ENCODE measurements at places on chromosomes 2 and 18.

GRCh38 chr18:63297687-63298399 lies 21.7 kb downstream of the BCL2 start:
- DNase-seq: no peak

GRCh38 chr2:205815673-205816072 lies 133.4 kb downstream of the NRP2 start:
- no peak for DNase-seq

- no peak for DNase-seq
Measured at GRCh38 chr2:219362524-219363164, 25.1 kb downstream of the DNPEP start.

- DNase-seq: no peak
Measured at GRCh38 chr2:24402242-24403097, 42.1 kb upstream of the ITSN2 start.

DNA sequence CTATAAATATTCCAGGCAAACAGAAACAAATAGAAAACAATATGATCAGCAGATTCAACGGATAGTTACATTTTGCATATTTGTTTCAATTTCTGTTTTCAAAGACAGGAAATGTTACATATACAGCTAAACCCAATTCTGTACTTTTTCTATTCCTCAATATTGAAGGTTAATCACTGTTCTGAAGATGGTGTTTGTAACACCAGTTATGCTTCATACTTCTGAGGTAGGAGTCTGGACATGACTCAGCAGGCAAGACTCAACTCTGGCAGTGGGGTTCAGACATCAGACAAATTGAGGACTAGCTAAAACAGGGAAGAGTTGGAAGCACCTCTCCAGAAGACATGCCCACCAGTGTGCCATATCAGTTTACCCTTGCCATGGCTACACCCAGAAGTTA lies 16.6 kb downstream of the SERPINB13 start:
- no peak for DNase-seq

GRCh38 chr2:136381722-136382633 lies 264.0 kb upstream of the CXCR4 start:
- no peak for DNase-seq

DNA sequence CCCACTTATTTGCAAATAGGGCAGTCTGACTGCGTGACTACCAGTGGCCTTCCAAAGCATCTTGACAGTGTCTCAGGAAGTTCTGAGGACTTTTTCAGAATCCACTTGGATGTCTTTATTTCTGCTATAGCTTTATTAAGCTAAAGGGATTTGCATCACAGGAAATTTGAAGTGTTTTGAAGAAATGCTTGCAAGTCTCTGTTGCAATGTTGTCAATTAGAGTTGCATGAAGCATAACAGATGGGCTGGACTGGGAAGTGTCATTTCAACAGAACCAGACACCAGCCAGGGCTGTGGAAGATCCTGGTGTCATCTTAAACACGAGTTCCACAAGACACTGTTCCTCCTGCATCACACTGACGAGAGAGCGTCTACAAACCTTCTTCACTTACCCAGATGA lies 224.5 kb downstream of the EN1 start:
- no peak for DNase-seq

GRCh38 chr2:223954401-223954800 lies 2.9 kb upstream of the MRPL44 start:
- DNase-seq: no peak

DNA sequence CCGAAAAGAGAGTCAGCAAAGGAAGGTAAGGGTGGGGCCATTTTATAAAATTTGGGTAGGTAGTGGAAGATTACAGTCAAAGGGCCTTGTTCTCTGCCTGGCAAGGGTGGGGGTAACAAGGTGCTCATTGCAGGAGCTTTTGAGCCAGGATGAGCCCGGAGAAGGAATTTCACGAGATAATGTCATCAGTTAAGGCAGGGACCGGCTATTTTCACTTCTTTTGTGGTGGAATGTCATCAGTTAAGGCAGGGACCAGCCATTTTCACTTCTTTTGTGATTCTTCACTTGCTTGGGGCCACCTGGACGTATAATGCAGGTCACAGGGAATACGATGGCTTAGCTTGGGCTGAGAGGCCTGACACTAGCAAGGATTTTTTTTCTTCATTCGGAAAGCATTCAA lies 58.1 kb downstream of the CYP1B1 start:
- DNase-seq: no peak

GRCh38 chr2:71730785-71731383 lies 277.5 kb downstream of the DYSF start:
- DNase-seq: no peak

DNA sequence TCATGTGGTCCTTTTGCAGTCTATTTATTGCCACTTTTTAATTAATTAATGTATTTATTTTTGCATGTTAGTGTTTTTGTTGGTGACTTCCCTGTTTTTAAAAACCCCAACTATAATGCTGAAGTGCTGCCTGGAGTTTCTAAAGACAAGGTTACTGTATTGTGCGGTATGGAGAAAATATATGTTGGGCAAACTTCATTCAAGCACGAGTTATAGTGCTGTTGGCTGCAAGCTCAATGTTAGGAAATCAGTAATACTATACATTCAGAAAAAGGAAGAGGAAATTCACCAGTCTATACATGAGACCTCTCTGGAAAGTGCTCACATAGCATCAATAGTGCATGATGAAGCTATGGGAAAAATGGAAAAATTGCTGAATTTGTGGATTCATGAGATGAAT lies 15.4 kb upstream of the RBMS1 start:
- DNase-seq: no peak

GRCh38 chr18:44803019-44803650 lies 122.4 kb downstream of the SETBP1 start:
- no peak for DNase-seq

DNA sequence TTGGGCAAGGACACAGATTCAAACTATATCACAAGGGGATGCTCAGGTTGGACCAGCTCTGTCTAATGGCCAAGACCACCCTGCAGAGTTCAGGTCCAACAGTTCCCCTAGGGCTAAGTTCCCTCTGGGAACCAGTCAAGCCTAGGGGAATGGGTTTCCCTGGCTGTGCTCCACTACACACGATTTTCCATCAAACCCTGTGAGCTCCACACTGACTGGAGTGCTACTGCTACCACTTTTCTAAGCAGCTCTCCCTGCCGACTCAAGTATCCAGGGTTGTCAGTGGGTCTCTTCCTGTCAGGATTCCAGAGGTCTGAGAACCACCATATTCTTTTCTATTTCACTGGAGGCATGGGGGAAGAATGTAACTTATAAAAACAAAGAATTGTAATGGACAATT lies 280.4 kb upstream of the COL3A1 start:
- no peak for DNase-seq

DNA sequence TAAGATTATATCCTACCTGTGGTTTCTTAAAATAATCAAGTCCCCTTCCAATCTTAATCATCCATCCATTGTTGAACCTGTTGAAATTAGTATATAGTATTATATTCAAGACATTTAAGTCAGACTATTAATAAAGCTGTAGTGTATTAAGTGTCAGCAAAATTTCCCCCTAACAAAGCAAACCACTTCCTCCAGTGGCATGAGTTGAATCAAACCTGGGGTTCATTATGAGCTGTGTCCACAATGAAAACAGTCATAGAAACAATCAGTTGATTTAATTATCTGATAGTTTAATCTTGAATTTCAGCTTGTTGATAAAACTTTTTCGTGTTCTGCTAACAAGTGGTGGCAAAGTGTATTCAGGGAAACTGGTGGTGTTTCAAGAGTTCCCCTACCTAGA lies 11.3 kb downstream of the MITD1 start:
- no peak for DNase-seq

- DNase-seq: no peak
Measured at GRCh38 chr2:133682347-133682746, 114.1 kb upstream of the NCKAP5 start.

DNA sequence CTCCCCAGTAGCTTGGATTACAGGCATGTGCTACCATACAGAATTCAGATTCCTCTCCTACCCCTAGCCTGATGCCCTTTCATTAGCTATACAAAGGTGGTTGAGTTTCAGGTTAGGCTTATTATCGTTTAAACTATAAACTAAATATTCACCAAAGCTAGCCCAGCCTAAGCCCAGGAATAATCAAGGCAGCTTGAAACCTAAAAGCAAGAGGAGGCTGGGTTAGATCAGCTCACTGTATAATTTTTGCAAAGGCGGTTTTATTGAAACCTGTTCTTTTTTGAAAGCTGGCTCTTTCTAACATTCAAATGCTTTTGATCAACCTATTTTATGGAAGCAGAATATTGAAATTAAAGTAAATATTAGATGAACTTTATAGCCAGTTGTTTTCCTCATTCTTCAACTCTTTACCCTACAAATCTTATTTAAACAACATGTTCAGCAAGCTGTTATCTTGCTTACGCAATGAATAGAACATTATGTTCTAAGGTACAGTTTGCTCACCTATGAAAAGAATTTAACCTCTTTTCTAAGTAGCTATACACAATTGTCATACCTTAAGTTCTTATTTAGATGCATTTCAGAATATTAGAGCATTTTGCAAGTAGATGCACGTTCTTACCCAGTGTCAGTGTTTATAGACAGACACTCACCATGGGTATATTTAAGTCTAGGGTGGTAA lies 241.6 kb downstream of the NEDD4L start:
- no peak for DNase-seq

- DNase-seq: no peak
Measured at GRCh38 chr2:98269274-98269673, 77.0 kb upstream of the CNGA3 start.

DNA sequence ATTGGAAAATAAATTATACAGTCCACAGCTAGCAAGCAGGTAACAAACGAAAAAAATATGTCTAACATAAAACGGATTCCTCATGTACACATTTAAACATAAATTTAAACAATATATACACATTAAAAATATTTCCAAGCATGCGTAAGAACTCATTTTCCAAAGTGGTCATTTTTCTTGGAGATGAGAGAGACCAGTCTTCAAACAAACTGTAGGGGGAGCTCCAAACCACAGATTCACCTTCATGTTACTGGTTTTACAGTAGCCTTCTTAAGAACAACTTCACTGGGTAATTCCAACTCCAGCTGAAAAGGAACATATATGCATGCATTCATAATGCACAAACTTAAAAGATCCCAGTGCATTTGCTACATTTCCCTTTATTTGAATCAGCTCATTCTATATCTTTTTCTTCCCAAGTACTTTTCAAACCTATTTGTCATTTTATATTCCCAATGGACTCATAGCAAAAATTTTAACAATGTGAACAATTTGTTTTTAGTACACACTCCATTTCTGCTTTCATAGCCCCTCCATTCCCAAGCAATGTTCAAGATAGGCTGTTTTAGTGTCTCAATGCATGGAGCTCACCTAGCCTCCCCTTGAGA lies 4.7 kb upstream of the STAMBP start:
- DNase-seq: peak; percentile 32

- no peak for DNase-seq
Measured at GRCh38 chr2:46047290-46047689, 249.9 kb upstream of the EPAS1 start.

DNA sequence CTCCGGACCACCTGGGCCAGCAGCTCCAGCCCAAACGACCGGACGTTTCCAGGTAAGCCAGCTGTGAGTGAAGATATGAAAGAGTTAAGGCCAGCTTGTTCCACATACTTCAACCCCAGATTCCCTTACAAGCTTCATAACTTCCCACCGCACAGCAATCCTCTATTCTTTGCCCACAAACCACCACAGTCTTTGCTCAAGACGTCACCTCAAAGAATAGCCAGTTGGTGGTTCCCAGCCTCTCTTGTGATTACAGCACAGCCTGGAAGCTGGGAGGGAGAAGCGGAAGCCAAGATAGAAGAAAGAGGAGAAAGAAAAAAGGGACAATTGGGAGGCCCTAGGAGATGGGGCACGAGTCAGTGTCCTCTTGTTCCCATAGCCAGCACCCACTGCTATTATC lies 70.6 kb downstream of the NRP2 start:
- no peak for DNase-seq

- no peak for DNase-seq
Measured at GRCh38 chr18:36636237-36636817, 192.5 kb downstream of the TPGS2 start.

Data from BE2C (cell line).